ENCODE measurements at places on chromosomes 3 and 15.
A peak's percentile ranks its signal among the peaks of the same experiment; 100 is the strongest.

DNA sequence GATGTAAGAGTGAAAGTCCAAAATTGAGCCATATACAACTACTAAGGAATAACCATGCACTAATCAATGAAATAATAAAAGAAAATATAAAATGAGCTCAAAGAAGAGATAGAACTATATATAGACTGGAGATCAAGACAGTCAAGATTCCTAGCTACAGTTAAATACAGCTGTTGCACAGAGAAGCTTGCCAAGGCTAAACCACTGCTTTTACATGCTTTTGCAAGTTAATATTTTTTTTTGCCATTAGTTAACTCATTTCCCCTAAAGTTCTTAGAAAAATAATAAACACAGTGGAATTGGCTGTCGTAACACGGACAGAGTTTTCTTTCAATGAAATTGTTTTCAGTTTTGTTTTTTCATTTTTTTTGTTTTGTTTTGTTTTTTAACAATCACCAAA, 123.0 kb downstream of the VGLL3 start:
- no peak for DNase-seq

GRCh38 chr3:68878322-68878721, 54.0 kb downstream of the TAFA4 start:
- DNase-seq, result peak; percentile 11

GRCh38 chr3:178369006-178369405, 167.2 kb upstream of the KCNMB2 start:
- no peak for DNase-seq

DNA sequence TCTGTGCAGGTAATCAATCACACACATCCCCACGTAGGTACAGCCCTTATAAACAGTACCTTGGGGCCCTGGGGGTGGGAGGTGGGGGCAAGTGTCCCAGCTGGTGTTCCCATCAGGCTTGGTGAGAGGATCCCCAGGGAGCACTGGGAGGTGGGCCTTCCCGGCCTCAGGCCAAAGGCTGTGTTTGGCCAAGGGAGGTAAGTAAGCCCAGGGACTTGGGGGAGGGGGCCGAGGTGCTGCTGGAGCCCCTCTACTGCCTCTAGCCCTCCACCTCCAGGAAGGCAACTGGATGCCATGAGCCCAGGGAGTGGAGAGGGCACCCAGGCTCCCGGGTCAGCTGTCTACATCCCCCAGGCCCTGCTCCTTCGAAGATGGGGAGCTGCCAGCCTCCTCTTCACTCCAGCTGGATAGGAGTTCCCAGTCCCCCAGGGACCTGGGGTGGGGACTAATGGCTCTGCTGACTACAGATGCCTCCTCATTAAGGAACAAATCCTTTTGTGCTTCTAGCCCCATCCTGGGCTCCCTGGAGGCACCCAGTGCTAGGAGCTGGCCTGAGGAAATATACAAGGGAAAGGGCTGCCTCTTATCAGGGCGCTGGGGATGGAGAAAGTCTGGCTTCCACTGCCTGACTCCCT, 33.1 kb downstream of the RNU5B-1 start:
- no peak for DNase-seq
